ENCODE measurements at places on chromosomes 5 and 9.

DNA sequence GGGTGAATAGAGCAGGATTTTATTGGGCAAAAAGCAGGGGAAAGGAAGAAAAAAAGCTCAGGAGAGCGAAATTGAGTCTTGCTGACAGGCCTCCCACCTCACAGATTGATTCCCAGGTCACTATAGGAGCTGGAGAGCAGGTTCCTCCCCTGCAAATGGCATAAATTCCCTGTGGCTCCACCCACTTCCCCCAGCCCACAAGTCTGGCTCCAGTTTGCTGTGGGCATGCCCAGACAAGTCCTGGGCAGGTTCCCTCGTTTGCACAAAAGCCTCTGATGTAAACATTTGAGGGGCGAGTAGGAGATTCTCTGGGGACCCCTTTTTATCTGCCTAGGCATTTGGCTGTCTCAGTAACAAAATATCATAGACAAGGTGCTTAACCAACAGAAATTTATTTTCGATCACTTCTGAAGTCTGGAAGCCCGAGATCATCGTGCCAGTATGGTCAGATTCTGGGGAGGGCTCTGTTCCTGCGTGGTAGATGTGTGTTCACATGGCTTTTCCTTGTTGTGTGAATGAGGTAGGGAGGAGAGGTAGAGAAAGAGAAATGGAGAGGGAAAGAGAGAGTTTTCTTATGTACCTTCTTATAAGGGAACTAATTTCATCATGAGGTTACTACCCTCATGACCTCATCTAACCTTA lies 614.5 kb downstream of the MAT2B start:
- peak; percentile 28 for DNase-seq

GRCh38 chr9:15304632-15305031 lies 2.4 kb downstream of the TTC39B start:
- DNase-seq: no peak

GRCh38 chr5:74127381-74128320 lies 501.7 kb downstream of the ARHGEF28 start:
- peak; percentile 22 for DNase-seq

DNA sequence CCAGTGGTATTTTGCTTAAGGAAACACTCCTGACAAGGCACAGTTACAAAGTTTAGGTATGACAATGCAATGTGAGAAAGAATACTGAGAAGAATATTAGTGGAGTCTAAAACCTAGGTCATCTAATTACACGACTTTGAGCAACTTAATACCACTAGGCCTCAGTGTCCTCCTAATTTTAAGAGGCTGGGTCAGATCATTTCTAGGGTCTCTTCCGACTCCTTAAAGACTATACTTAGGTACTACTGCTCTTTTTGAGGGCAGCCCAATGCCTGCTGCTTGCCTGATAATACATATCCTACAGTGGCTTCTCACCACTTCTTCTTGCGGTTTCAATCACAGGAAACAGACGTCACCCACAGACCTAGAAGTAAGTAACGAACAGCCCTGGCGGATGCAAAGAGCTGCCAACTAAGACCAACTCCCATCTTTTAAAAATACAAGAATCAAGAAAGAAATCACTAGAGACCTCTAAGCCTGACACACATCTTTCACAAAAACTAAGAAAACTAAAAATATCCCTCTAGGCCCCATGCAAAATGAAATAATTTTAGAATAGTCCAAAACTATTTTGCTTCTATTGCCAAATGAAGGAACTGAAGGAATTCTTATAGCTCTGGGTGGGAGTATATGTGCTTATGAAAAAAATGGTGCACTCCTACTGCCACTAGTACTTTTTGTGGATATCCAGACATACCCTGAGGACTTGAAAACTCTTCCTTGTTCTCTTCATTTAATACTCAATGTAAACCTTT lies 13.1 kb downstream of the DIAPH1 start:
- peak; percentile 60 for DNase-seq

DNA sequence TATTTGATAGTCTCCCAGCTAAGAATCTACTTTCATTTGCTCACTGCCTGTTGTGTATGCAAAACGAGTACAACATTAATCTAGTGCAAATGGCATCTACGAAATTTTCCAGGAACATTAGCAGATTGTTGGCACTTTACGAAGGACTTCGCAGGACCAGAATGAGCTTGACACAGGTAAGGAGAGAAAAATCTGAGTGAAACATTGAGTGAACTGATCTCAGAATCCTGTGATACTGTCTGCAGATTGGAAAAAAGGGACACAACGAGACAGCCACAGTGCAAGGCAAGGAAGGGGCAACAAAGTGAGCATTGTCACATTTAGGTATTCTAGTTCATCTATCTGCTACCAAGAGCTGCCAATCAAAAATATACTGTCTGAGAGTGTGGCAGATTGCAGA lies 350.5 kb downstream of the ZNF608 start:
- no peak for DNase-seq

DNA sequence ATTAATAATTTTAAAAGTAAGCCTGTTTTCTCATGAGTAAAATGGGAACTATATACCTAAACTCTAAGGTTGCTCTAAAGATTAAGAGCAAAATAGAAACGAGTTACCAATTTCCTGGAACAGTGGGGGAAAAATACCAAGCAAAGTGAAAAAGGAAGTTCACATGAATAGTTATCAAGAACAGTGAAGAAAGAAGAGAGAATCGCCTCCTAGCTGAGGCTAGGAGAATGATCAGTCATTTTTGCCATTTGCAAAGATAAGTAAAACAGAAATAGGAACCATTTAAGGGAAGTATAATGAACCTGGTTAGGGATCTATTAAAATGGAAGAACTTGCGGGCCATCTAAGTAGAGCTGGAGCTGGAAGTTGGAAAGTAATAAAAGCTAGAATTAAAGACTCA lies 50.7 kb downstream of the P4HA2 start:
- DNase-seq: no peak

DNA sequence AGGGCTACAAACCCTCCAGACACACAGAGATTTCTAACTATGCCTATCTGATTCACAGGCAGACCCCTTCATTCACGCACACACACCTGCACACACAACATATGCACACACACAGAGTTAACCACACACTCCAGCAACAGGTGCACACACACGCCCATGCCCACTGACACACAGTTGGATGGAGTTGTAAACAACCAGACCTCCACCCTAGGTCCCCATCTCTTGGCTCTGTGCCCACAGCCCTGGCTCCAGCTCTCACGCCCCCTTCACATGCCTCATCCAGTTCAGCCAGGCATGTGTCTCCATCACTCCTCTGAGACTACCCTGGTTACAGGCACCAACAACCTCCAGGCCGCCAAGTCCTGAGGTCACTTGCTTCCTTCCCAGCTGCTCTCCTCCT lies 61.1 kb downstream of the PSD2 start:
- DNase-seq: no peak

GRCh38 chr5:2680979-2681378 lies 70.5 kb downstream of the IRX2 start:
- DNase-seq: no peak

DNA sequence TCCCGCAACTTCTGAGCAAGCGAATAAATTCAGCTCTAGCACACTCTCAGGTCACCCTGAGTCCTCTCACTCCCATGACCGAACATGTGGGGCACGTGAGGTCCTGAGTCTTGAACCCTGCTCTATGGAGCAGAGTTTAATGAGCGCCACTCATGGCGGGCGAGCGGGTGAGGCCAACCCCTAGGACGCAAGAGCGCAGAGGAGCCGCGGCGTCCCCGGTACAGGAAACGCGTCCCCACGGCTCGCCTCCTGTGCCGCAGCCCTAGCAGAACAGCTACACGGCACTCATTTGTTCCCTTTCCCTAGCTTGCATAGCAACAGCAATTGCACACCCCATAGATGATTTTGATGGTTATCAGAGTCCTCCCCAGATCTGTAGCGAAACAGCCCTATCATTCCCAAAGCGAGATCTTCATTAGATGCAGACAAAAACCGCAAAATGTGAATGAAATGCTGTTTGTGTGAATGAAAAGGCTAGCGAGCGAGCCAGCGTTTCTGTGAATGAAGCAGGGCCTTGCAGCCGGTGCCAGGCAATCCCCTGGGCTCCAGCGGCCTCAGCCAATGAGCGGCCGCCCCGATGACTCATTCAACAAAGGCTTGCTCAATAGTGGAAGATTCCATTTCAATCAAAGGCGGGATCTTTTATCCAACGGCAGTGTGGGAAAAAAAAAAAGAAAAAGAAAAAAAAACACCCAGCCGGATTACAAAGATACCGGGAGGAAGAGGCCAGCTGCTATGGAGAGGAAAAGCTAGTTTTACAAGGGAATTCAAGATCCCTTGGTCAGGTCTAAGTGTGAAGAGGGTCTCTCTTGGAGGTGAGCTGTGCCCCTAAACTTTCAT lies 1.5 kb upstream of the SHC3 start:
- peak; percentile 95 for DNase-seq

- peak; percentile 62 for DNase-seq
These were observed 613.0 kb upstream of the WWC1 start for GRCh38 chr5:167678481-167678880.

GRCh38 chr9:3585606-3586005 lies 59.8 kb upstream of the RFX3 start:
- no peak for DNase-seq
